ENCODE measurements at places on chromosomes 1 and 21. TPM values are rescaled to one million over a fixed set of nuclear protein-coding genes. Genes with fewer than 3 reads are reported as not detected.
A peak's percentile ranks its signal among the peaks of the same experiment; 100 is the strongest.

AKR7A3 gene
- total RNA-seq: 3.1 TPM

ENTREP3 gene
- 51.9 TPM for total RNA-seq

WDR64 gene
- total RNA-seq: not detected

FABP3 gene
- 6.7 TPM for total RNA-seq

MARK1 gene
- 11.8 TPM for total RNA-seq

AADACL4 gene
- 0.36 TPM for total RNA-seq

TCEA3 gene
- 10.0 TPM for total RNA-seq

KRTAP6-1 gene
- not detected for total RNA-seq

E2F2 gene
- 4.8 TPM for total RNA-seq

DNA sequence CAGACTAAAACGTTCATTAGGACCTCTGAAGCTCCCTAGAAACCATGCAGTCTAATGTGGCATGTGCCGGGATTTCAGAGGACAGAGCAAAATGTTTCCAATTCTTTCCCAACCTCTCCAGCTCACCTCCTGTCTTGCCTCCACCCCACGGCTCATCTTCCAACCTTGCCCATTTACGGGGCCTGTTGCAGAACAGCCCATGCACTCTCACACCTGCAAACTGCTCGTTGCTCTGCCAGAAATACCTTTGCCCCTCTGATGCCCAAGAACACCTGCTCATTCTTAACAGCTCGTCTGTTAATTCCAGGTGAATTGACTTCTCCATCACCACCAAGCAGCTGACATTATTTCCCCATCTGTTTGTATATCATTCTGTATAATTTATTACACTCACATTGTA, 53.9 kb upstream of the LBR start:
- H3K27me3 ChIP-seq: peaks cover 5% of the 10 kb centered on the region
- no peak for DNase-seq
- H3K27ac ChIP-seq: no peak overlapping the region
- H3K4me3 ChIP-seq: no peak overlapping the region
- peaks cover 16% of the 10 kb centered on the region for H3K4me1 ChIP-seq

- no peak for DNase-seq
- H3K27ac ChIP-seq: no peak overlapping the region
- H3K4me3 ChIP-seq: no peak overlapping the region
- no peaks in the 10 kb centered on the region for H3K27me3 ChIP-seq
Measured at GRCh38 chr1:71303617-71304041, 222.8 kb upstream of the ZRANB2 start.

DNA sequence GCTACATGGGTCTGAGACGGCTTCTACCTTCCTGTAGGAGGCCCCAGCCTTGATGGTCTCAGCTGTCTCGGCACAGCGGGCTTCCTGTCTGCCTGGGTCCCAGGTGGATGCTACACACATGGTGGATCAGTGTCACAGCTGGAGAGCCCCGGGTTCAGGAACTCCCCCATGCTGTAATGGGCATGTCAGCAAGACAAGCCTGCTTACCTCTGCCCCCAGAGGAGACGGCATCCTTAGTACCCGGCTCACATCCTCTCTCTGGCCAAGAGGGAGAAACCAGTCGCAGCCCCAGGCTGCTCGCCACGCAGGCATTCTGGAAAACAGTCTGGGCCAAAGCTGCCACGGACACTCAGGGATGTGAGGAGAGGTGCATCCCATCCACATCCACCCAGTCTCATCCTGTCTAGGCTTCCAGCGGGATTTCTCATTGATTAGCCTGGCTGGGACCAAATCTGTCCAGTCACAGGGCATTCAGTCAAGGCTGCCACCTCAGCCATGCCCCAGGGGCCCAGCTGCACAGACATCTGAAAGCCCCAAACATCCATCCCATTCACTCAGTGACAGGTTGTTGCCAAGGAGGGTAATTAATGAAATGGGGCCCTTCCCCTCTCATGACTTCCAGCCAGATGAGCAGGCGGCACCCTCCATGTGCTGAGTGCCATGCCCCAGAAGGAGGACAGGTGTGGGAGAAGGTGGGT, 10.5 kb downstream of the SNAP47 start:
- H3K27me3 ChIP-seq: no peaks in the 10 kb centered on the region
- H3K36me3 ChIP-seq: peaks cover 6% of the 10 kb centered on the region
- DNase-seq: no peak
- H3K27ac ChIP-seq: no peak overlapping the region
- H3K4me1 ChIP-seq: no peaks in the 10 kb centered on the region

DNA sequence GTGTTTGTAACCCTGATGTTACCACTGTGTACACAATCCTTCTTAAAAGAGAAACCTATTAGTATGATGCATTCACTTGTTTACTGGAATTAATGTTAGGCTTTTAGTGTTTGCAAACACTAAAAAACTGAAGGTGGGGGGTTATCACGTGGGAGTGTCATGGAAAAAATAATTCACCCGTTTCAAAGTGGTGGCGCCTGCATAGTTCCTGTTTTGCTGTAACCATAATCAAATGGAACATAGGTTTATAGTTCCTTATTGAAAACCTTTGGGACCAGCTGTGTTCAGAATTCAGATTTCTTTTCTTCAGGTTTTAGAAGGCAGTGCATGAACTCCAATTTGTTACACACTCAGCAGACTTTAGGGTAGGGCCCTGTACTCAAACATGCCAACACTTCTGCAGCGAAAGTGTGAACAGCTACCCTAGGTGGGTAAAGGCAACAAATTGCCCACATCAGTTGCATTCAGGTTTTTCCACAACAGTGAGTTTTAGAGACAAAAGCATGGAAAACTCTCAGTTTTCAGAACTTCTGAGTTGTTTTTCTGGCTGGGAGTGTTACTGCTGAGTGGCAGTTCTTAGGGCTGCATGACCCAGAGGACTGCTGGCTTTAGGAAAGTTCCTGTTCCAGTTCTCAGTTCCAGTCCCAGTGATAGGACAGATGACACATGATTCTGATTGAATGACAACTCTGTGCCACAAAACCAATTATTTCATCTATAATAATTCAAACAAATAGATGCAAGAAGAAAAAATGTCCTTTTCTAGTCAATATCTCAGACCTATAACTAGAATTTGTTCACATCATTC, 29.1 kb upstream of the IVNS1ABP start:
- no peaks in the 10 kb centered on the region for H3K27me3 ChIP-seq
- H3K36me3 ChIP-seq: no peaks in the 10 kb centered on the region
- no peak overlapping the region for H3K27ac ChIP-seq

GRCh38 chr1:113947388-113948107, 18.4 kb downstream of the HIPK1 start:
- H3K4me1 ChIP-seq: peaks cover 26% of the 10 kb centered on the region
- DNase-seq: no peak
- peaks cover 19% of the 10 kb centered on the region for H3K36me3 ChIP-seq
- H3K27ac ChIP-seq: peak overlapping the region; percentile 70

GRCh38 chr1:31637915-31638673, 6.6 kb downstream of the PEF1 start:
- no peak for DNase-seq
- H3K4me3 ChIP-seq: no peak overlapping the region
- H3K27me3 ChIP-seq: no peaks in the 10 kb centered on the region
- peak overlapping the region; percentile 52 for H3K27ac ChIP-seq
- peaks cover 11% of the 10 kb centered on the region for H3K4me1 ChIP-seq

DNA sequence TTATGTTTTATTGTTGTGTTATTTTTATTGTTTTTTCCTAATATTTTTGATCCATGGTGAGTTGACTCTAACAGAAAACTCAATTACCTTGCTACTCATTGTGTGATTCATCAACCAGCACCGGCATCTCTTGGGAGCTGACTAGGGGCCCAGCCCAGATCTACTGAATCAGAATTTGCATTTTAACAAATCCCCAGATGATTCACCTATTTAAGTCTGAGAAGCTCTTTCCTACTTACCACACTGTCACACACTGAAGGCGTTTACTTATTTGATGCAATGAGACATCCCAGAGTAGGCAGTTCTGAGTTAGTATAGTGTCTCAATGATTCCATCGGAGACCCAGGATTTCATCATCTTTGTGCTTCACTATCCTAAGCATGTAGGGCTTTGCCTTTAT, 416.6 kb downstream of the RWDD3 start:
- H3K4me1 ChIP-seq: peaks cover 13% of the 10 kb centered on the region
- H3K27ac ChIP-seq: no peak overlapping the region
- H3K4me3 ChIP-seq: no peak overlapping the region

DNA sequence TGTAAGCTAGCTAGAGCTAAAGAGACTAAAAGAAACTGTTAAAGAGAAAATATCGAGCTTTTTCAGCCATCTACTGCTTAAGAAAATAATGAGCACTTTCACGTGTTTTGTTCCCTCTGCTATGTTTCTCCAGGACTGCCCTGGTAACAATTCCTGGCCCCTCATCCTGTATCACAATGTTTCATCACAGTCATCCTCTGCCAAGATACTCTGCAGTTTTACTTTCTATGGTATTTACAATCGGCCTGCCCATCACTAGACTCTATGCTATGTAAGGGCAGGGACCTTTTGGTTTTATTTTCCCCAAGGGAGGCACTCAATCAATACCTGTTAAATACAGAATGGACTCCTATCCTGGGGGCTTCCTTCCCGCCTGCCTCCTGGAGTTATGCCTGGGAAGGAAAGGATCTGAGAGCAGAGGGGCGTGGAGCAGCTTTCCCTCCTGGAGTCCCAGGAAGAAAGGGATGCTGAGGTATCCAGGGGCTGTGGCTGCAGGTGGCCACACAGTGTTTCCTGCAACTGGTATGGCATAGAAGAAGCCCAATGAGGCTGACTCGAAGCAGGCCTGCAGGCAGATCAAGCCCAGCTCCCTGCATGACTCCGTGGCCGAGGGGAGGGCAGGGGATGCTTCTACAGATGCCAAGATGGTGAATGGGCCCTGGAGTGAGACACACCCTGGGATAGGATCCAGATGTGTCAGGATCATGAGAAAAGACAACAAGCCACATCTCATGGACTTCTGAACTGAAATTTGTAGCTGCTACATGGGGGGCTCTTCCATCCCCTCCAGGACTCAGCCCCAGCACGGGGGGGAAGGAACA, 52.9 kb downstream of the MATN1 start:
- H3K4me3 ChIP-seq: no peak overlapping the region
- no peak overlapping the region for H3K27ac ChIP-seq
- no peaks in the 10 kb centered on the region for H3K36me3 ChIP-seq
- DNase-seq: no peak
- H3K27me3 ChIP-seq: peaks cover 17% of the 10 kb centered on the region
- no peaks in the 10 kb centered on the region for H3K4me1 ChIP-seq

- H3K4me3 ChIP-seq: no peak overlapping the region
- no peaks in the 10 kb centered on the region for H3K36me3 ChIP-seq
- H3K27ac ChIP-seq: no peak overlapping the region
- H3K4me1 ChIP-seq: peaks cover 10% of the 10 kb centered on the region
- no peaks in the 10 kb centered on the region for H3K27me3 ChIP-seq
Measured at GRCh38 chr1:24572301-24572700, 16.4 kb downstream of the NCMAP start.

DNA sequence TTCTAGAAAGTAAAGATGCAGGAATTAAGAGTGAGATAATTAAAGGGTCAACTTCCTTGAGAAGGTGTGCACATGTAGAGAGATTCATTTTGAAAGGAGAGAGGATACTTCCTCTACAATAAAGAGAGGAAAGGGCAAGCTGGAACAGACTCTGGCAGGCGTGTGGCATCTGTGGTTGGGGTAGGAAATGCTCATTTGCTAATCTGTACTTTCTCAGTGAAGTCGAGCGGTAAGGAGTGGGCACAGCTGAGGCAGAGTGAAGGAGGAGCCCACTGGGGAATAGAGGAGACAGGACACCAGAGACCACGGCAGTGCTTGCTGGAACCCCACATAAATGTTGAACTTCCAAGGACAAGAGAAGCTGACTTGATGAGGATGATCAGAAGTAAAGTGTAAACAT, 49.1 kb downstream of the PCSK9 start:
- peaks cover 51% of the 10 kb centered on the region for H3K36me3 ChIP-seq
- no peaks in the 10 kb centered on the region for H3K27me3 ChIP-seq
- DNase-seq: no peak
- H3K27ac ChIP-seq: no peak overlapping the region
- H3K4me3 ChIP-seq: no peak overlapping the region

- DNase-seq: no peak
- peaks cover 13% of the 10 kb centered on the region for H3K4me1 ChIP-seq
- no peaks in the 10 kb centered on the region for H3K27me3 ChIP-seq
- H3K36me3 ChIP-seq: peaks cover 8% of the 10 kb centered on the region
Measured at GRCh38 chr1:21782349-21782867, 541 bp downstream of the USP48 start.

- H3K27me3 ChIP-seq: no peaks in the 10 kb centered on the region
- peaks cover 8% of the 10 kb centered on the region for H3K36me3 ChIP-seq
- no peak overlapping the region for H3K27ac ChIP-seq
- DNase-seq: no peak
- no peaks in the 10 kb centered on the region for H3K4me1 ChIP-seq
Measured at GRCh38 chr1:187617776-187618175, 789.0 kb downstream of the PLA2G4A start.

GRCh38 chr21:38817371-38818324, 11.9 kb downstream of the ETS2 start:
- peaks cover 16% of the 10 kb centered on the region for H3K4me1 ChIP-seq
- peaks cover 73% of the 10 kb centered on the region for H3K36me3 ChIP-seq
- H3K4me3 ChIP-seq: no peak overlapping the region
- no peak for DNase-seq
- H3K27me3 ChIP-seq: no peaks in the 10 kb centered on the region
- H3K27ac ChIP-seq: no peak overlapping the region

DNA sequence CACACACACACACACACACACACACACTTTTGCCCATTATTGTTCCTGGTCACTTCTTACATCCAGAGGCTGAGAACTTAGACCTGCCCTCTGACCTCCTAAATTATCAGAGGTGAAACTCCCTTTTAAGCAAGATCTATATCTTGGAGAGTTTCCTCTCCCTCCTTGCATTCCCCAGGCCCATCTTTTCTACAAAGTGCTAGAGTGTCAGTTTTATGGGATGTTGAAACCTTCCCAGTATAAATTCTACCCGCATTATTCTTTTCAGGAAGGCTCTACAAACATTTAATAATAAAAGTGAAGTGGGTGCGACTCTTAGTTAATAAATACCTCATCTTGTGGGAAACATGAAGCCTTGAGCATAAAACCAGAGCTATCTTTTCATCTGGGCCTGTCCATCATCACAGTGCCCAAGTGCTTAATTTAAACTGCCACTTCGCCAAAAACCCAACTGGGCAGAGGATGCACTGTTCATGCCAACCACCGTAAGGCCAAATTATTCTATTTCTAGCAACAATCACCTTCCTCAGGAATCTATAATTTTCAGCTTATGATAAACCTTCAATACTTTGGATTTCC, 458.2 kb upstream of the RUNX1 start:
- peaks cover 35% of the 10 kb centered on the region for H3K4me1 ChIP-seq
- H3K4me3 ChIP-seq: no peak overlapping the region
- no peak for DNase-seq
- no peak overlapping the region for H3K27ac ChIP-seq

DNA sequence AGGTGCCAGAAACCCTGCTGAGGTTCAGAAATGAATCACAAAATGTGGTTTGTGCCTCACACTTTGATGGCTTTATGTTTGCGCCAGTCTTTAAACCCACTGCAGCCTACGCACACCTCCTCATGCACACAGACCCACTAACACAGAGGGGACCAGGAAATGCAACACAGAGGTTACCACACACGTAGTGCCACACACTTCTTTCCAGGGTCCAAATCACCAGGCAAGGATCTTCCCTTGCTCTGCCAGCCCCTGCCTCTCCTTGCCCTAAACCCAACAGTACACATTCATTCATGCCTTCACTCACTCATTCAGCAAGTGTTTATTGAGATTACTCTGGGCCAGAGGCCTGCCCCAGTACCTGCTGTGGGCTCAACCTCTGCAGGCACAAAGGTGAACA, 17.5 kb downstream of the MAB21L3 start:
- no peak overlapping the region for H3K27ac ChIP-seq
- no peak overlapping the region for H3K4me3 ChIP-seq
- H3K4me1 ChIP-seq: peaks cover 6% of the 10 kb centered on the region
- peaks cover 4% of the 10 kb centered on the region for H3K27me3 ChIP-seq

GRCh38 chr1:218347723-218348627, 2.8 kb downstream of the TGFB2 start:
- H3K27ac ChIP-seq: peak overlapping the region; percentile 87
- peaks cover 53% of the 10 kb centered on the region for H3K4me1 ChIP-seq
- no peak overlapping the region for H3K4me3 ChIP-seq
- peaks cover 3% of the 10 kb centered on the region for H3K27me3 ChIP-seq
